ENCODE measurements at places on chromosomes 16 and 17. TPM values are rescaled to one million over a fixed set of nuclear protein-coding genes. Genes with fewer than 3 reads are reported as not detected.

KRTAP4-12 gene
- total RNA-seq, result not detected

SDK2 gene
- total RNA-seq, result 0.33 TPM

MAP2K6 gene
- 2.1 TPM for total RNA-seq

NPIPB6 gene
- 0.49 TPM for total RNA-seq

MPP3 gene
- total RNA-seq, result 6.0 TPM

HS3ST4 gene
- total RNA-seq, result not detected

STUB1 gene
- total RNA-seq, result 192 TPM

RGS11 gene
- 5.2 TPM for total RNA-seq

SGCA gene
- not detected for total RNA-seq

CDRT15 gene
- total RNA-seq, result not detected

PYDC1 gene
- not detected for total RNA-seq

KRT16 gene
- 0.51 TPM for total RNA-seq

SCNN1B gene
- not detected for total RNA-seq

FADS6 gene
- not detected for total RNA-seq

KRT32 gene
- total RNA-seq, result not detected

EME2 gene
- 7.7 TPM for total RNA-seq

CDRT4 gene
- total RNA-seq, result 1.6 TPM

HEXD gene
- total RNA-seq, result 8.1 TPM

FNDC8 gene
- not detected for total RNA-seq

CIBAR2 gene
- not detected for total RNA-seq

GGA2 gene
- 48.4 TPM for total RNA-seq

SPATA32 gene
- total RNA-seq, result not detected

Measured in mesangial cell (primary cell).